ENCODE measurements at places on chromosomes 7 and 10.

- ATAC-seq, result no peak
Measured at GRCh38 chr7:80249184-80249583, 114.6 kb downstream of the GNAI1 start.

DNA sequence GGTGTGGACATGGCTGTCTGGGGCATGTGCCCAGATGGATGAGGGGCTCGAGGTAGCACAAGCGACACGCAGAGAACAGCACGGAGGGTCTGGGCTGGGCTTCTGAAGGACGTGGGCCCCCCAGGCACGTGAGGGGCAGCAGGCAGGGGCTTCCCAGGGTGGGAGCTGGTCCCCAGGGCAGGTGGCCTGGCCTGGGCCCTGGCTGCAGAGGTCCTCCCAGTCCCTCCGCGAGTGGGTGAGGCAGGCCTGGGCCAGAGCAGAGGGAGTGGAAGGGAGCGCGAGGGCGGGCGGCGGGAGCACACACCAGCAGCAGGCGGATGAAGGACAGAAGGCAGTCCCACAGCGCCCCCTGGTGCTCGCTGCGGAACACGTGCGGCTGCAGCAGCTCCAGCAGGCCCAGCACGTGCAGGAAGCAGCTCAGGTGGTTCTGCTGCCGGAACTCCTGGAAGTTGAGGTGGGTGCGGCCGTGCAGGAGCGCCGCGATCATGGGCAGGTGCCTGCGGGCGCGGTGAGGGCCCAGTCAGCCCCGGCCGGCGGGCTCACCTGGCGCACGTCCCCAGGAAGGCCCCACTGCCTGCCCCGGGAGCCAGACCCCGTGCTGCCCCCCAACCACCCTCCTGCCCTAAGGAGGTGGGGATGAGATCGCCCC lies 14.7 kb upstream of the MICALL2 start:
- peak; percentile 58 for ATAC-seq

GRCh38 chr7:30988351-30989005 lies 24.7 kb downstream of the GHRHR start:
- ATAC-seq, result no peak

DNA sequence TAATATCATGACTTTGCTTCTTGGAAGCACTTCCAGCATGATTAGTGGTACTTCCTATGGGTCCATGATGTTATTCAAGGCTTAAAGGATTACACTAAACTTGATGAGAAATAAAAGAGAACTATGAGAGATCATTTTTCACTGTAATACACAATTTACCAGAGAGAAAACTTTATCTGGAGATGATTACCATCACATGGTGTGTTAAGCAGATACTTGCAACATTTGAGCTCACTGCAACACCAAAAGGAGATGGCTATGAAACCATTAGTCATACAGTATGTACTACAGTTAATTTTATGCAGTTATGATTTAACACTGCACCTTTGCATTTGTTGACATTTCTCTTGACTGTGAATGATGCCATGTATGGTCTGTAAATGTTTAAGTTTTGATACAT lies 311.3 kb upstream of the AOAH start:
- no peak for ATAC-seq

DNA sequence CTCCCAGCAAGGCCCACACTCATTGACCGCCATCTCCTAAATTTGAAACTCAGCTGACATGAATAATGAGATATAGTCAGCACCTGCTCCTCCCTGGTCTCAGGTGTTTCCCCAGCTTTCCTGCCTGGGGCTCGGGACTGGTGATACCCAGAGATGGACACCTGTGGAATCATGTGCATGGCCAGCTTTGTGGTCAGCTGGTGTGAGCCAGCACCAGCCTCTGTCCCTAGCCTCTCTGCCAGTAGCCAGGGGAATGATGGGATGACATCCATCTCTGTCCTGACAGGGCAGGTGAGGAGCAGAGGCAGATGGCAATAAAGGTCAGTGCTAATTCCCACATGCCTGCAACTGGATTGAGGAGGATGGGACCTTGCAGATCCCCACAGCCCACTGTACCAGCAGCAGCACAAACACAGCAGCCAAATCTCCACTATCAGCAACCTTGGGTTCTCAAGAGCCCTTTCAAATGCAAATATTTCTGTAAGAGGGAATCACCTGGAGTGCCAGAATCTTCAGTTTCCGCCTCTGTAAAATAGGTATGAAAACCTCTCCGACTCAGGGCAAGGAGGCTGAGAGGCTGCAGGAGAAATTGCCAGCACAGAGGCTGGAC lies 329.2 kb upstream of the ZMIZ1 start:
- no peak for ATAC-seq

DNA sequence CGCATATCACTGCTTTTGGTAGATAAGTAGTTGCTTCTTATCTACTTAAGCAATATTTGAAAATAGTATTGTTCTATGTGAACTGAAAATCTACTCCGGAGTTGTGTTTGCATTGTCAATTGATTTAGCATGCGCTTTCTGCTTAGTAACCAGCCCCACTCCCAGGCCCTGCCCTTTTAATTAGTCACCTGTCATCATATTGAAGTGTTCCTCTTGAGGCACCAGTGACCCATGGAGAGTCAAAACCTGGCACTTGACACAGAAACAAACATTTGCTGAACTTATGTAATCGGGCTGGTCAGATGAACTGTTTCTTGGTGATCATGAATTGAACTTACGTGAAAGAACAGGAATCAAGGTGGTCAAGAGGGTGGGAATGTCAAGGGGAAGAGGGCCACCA lies 27.8 kb upstream of the CDHR3 start:
- no peak for ATAC-seq

DNA sequence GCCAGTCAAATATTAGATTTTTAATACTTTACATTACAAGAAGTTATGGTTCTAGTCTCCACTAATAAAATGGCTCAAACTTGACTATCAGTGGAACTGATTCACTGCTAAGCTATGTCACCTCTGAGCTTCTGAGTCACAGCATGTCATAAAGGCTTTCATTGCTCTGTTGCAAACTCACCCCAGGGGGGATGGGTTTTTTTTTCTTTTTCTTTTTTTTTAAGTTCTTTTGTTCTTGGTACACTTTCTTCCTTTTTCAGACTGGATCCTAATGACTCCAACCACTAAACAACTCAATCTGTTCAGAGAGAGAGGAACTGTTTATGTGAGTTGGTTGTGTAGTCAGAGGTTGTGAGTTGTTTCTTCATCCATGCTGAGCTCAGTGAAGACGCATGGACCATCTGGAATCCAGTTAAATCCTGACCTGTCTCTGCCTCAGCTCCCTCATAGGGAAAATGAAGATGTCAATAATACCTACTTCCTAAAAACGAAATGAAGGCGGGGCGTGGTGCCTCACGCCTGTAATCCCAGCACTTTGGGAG lies 11.0 kb downstream of the MYOF start:
- no peak for ATAC-seq

GRCh38 chr10:113609704-113610108 lies 54.1 kb downstream of the NRAP start:
- ATAC-seq, result no peak

GRCh38 chr10:110088367-110089104 lies 80.8 kb downstream of the ADD3 start:
- no peak for ATAC-seq

DNA sequence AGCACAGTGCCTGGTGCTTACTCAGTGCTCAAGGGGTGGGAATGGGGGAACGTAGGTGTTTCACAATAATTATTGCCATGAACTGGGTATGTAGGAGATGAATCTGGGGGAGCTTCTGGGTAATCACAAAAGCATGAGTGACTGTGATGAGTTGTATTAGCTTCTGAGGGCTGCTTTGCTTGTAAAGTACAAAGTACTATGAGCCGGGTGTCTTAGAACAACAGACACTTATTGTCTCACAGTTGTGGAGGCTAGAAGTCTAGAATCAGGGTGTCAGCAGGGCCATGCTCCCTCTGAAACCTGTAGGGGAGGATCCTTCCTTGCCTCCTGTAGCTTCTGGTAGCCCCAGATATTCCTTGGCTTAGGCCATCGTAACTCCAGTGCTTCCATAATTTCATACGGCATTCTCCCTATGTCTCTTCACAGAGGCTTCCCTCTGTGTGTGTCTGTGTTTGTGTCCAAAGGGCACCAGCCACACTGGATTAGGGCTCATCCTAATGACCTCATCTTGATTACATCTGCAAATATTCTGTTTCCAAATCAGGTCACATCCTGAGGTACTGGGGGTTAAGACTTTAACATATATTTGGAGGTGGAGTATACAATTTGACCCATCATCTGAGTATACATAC lies 84.8 kb upstream of the AGBL3 start:
- ATAC-seq, result no peak

DNA sequence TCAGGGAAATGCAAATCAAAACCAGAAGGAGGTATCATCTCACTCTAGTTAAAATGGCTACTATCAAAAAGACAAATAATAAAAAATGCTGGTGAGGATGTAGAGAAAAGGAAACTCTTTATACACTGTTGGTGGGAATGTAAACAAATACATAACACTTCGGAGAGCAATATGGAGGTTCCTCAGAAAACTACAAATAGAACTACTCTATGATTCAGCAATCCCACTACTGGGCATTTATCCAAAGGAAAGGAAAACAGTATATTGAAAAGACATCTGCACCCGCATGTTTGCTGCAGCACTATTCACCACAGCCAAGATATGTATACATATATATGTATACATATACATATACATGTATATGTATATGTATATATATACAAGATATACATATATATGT lies 94.2 kb downstream of the C10orf90 start:
- ATAC-seq, result no peak

DNA sequence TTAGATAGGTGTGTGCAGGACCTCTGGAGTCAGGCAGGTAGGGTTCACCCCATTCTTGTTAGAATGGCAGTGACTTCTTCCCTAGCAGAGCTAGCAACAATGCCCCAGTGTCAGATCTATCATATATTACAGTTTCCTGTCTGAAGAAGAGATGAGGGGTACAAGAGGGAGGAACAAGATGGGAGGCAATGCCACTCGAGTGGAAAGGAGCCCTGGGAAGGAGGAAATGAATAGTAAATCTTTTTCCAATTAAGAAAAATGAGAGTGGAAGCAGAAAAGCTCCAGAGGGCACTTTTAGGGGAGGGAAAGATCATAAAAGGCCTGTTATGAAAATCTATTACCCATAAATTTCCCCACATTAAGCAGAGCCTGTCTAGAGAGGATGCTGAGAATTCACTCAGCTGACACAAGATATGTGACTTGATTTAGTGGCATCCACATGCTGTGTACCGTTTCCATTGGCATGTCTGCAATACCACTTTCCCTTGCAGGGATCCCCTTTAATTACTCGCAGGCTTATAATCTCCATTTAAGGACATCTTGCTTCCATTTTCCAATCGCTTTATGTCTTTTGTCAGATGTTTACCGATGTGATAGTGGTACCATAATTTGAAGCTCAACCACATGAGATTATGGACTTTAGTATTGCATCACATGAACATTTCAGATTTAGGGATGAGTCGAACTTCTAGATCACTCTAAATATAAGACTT lies 70.0 kb upstream of the AGBL3 start:
- no peak for ATAC-seq

GRCh38 chr10:68598978-68599770 lies 39.0 kb downstream of the TET1 start:
- no peak for ATAC-seq

- ATAC-seq, result no peak
Measured at GRCh38 chr7:151520419-151521261, 945 bp upstream of the RHEB start.

DNA sequence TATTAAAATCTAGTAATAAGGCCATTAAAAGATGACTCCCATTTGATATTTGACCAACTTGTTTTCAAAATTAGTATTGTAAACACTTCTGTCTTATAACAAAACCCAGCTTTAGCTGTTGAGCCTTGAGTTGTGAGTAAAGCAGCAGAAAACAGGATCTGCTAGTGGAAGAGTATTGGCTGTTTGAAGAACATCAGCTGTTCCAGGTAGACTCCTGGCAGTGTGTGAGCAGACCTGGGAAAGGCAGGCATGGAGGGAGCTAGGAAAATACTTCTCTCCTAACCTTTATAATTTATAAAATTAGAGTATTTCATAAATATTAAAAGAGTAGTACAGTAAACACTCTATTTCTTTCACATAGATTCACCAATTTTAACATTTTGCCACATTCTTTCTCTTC lies 29.0 kb downstream of the KAT6B start:
- no peak for ATAC-seq

DNA sequence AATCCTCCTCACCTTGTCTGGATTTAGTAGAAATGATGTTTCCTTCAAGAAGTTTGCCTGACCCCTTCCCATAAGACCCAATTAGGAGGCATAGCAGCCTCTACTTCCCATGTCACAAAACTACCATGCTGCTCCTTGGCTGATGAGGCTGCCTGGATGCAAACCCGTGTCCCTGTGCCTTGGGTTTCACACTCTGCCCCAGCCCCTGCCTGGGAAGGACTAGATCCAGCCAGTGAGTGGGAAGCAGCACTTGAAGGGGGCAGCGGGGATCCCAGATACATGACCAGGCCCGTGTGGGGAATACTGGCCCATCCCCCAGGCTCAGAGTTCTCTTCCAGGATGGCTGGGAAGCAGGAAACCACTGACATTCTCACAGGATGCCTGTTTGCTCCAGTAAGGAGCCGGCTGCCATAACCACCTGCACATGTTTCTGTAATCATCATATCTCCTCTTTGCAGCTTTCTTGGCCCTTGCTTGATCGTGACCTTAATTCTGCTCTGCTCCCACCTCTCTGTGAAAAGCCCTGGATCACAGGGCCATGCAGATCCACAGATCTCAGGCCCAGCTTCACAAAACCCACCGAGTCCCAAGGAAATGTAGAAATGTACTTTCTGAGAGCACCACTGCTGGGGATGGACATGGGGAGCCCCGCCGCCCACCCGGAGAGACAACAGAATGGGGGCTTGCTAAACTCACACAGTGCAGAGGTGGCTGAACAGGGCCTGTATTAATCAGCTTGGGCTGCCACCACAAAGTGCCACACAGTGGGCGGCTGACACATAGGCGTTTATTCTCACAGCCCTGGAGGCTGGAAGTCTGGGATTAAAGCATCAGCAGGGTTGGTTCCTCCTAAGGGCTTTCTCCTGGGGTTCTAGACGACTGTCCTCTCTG lies 287.8 kb upstream of the IGFBP3 start:
- ATAC-seq, result no peak

DNA sequence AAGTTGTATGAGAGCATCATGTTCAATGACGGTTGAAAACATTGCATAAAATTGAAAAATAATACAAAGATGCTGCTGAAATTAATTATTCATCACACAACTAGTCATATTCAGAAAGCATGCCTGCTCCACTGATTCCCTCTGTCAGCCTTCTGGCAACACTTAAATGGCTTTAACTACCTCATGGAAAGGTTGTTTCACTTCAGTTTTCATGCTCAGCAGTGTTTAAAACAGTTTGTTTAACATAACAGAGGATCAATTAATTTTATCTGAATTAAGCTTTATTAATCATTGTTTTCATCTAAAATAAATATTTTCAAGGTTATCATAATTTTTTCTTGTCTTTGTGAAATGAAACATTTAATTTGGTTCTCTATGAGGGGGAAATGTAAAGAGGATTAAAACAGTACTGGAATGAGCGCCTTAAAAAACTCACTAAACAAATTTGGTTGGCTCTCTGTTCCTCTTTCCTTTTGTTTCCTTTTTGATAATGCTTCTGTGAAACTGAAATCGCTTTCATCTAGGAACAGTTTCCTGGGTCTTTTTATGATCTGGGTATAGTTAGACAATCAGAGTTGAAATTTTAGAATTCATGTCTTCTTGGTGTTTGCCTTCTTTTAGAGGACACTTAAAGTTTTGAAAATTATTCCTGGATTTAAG lies 427.4 kb downstream of the SH2D4B start:
- peak; percentile 50 for ATAC-seq

- ATAC-seq, result no peak
Measured at GRCh38 chr10:4151466-4151865, 366.5 kb upstream of the KLF6 start.

Data from stimulated activated memory B cell treated with anti-CD40 and anti-IgM and Interleukin-4, amounts not matched to agents 10 μg/mL and 1 μg/mL and 100 μg/mL, for 72 hours (primary cell).